Endodermal cell (in vitro differentiated cells): ENCODE measurements at places on chromosomes 16 and 17.

- no peak for DNase-seq
These were observed 245.9 kb downstream of the TOX3 start for GRCh38 chr16:52301026-52301425.

GRCh38 chr17:29368926-29369325 is 21.2 kb upstream of the TAOK1 start:
- peak; percentile 66 for DNase-seq

GRCh38 chr17:33668516-33668915 is 375.4 kb upstream of the ASIC2 start:
- DNase-seq, result peak; percentile 17

DNA sequence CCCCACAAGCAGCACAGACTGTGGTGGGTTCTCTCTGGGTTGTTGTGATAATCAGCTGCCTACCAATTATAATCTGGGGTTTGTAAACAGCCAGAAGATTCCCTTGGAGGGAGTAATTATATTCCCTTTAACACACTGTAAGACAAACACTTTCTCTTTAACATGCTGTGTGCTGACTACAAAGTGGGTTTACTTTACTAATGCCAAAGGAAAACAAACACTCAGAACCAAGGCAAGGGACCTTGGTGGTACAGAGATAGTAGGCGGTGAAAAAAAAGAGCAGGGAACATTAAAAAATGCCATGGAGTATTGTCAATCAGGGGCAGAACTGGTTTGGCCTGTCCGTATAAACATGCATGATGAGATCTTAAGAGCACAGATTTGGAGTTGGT is 3.0 kb upstream of the VAT1L start:
- DNase-seq, result no peak

DNA sequence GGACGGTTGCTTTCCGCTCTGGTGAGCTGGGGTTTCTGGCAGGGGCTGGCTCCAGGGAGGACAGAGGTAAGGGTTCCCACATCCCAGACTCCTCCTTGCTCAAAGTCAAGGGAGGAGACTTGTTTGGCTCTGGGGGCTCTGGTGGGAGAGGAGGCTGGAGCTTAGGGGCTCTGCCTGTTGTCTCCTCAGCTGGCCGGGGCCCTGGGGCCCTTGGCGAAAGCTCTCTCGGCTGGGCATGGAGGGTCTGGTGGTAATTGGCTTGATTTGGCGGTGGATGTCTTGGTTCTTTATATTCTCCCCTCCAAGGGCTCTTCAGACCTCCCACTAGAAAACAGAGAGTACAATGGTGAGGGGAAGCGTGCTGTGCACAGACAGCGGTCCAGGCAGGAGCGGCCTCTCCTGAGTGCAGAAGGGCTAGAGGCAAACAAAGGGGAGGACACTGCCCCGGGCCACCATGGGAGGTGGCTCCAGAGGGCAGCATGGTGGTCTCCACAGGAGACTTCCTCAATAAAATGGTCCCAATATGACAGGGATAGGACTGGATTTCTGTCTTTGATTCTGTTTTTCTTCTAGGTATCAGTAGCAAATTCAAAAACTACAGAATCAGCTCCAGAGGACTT is 5.7 kb upstream of the SPATA32 start:
- DNase-seq, result no peak

- no peak for DNase-seq
These were observed at the start of gene HOXB6 for GRCh38 chr17:48604770-48605329. Gene HOXB6, minus strand, starts transcription at chr17:48604986. Its CDS starts 6,836 bp downstream, at chr17:48598150.

GRCh38 chr17:58643147-58643546 is 48.7 kb downstream of the TEX14 start:
- DNase-seq, result no peak

DNA sequence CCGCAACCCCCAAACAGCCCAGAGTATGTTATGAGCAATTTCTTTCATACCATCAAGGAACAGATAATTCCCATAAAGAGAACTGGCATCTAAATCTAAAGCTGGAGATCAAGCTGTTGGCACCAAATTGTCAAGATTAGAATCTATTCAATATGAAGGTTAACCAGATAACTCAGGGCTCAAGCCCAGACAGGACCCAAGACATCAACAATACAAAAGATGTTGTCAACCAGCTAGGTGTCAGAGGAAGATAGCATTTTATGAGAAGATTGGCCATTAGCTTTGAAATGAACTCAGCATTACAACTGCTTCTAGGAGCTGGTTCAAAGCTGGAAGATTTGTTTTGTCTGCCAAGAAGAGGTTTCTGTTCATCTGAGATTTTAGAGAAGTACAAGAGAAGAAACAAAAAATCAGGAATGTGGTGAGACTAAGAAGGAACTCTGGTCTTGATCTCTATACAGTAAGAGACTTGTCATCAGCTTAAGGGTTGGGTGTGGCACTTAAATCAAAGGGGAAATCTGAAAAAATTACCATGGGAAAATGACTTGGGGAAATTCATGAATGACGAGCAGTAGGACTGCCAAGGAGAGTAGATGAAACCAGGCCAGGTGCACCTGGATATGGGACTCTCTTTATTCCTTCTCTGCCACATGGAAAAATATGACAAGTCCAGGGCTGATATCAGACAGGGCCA is 64.2 kb upstream of the COX10 start:
- DNase-seq, result peak; percentile 17

DNA sequence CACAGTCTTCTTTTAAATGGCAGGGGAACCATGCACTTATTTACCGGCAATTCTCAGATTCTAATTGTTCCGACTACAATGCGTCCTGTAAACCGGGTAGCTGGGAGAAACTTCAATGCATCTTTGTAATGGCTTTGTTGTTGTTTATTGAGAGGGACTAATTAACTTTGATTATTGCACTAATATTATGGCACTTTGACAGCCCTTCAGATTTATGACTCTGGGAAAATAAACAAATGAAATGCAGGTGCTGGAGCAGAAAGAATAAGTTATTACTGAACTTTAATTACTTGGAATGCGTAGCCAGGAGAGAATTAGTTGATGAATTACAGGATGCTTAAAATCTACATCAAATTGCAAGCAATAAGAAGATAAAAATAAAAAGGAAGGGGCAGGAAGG is 77.0 kb downstream of the WWOX start:
- no peak for DNase-seq

GRCh38 chr17:611202-611601 is 103.4 kb downstream of the VPS53 start:
- DNase-seq, result no peak

DNA sequence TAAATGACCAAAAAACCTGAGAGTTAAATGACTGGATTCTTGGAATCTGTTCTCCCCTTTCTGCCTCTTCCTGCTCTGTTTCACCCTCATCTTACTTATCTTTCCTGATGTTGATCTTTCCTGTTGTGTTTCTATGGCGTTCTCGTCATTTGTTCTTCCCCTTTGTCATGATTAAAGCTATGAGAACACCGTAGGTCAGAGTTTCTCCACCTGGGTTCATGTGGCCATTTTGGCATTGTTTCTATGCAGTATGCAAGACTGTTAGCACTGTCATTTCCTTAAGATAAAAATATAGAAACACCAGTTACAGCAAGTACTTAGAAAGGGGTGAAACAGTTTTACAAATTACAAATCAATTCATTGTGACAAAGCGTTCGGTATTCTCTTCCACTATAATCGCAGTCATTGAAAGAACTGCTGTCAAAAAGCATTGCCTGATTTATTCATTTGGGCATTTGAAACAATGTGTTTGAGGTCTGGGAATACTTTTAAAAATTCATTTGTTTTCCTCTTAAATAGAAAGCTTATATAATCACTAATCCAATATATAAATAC is 166.0 kb downstream of the PHKB start:
- DNase-seq, result no peak

DNA sequence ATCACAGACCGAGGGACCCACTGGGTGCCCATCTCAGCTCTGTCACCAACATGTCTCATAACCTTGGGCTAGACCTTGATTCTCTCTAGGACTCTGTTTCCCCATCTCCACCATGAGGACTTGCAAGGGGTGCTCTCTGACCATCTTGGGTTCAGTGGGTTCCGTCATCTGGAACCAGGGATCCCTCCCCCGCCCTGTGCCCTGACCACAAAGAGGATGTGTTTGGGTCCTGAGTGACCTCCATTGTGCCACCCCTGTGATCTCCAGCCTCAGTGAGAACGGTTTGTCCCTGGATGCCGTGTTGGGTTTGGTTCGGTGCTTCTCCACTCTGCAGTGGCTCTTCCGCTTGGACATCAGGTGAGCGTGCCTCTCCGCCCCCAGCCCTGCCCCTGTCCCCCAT is 49.1 kb upstream of the CPNE2 start:
- no peak for DNase-seq

GRCh38 chr17:72244494-72244893 is 123.7 kb downstream of the SOX9 start:
- DNase-seq, result no peak

DNA sequence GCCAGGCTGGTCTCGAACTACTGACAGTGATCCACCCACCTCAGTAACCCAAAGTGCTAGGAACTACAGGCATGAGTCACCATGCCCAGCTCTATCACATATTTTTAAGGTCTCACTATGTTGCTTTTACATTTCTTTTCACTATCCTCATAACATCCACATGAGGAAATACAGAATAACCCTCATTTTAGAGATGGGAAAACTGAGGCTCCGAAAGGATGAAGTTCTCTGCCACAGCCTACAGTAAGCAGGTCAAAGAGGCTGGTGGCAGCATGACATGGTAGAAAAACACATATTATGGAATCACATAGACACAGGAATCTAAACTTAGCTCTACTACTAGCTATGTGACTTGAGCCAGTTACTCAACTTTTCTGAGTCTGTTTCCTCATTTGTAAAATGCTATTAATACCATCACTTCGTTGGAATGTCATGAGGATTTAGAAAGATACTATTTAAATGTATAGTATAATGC is 32.2 kb downstream of the APPBP2 start:
- DNase-seq, result no peak

DNA sequence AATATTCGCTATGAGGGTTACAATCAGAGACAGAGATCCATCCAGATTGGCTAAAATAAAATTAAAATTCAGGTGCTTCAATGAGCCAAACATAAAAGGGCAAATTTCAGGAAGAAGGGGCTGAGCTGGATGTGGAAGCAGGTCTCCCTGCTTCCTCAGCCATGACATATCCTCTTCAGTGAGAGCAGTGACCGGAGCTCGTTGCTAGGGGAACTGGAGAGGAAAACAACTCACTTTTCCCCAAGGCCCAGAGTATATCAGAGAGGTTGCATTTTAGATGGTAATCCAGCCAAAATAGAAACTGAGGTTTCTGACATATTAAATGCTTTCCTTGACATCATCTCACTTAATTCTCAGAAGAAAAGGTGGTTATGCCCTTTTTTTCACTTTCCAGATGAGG is 503.5 kb downstream of the HS3ST4 start:
- no peak for DNase-seq

DNA sequence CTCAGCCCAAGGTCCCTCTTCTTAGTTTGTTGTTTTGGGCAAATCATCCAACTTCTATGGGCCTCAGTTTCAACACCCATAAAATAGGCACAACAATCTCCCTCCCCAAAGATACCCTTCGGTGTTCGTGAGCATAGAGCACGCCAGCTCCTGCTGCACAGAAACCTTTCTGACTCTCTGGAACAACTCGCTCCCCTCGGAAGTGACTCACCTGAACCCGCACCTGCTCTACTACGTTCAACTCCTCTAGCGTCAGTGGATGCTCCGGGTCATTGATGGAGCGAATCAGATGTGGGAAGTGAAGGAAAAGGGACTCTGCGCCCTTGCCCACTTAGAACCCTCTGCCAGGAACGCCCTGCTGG is 445 bp downstream of the CIAO2B start:
- no peak for DNase-seq

DNA sequence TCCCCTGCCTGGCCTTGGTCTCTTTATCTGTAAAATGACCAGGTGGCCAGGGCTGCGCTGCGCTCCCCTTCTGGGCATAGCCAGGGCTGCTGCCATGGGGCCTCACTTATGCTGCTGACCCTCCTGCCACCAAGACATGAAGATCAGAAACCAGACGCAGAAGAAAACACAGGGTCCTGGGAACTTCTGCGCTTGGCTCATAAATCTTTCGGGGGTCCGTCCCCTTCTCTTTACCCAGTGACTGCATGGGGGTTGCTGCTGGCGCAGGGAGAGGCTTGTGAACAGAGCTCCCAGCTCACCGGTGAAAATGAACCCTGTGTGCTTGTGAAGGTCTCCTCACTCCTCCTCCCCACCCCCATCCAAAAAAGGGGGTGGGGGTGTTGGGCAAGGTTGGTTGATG is 5.7 kb upstream of the FOXL1 start:
- DNase-seq, result no peak

GRCh38 chr17:43528319-43528987 is 17.7 kb downstream of the ETV4 start:
- no peak for DNase-seq

DNA sequence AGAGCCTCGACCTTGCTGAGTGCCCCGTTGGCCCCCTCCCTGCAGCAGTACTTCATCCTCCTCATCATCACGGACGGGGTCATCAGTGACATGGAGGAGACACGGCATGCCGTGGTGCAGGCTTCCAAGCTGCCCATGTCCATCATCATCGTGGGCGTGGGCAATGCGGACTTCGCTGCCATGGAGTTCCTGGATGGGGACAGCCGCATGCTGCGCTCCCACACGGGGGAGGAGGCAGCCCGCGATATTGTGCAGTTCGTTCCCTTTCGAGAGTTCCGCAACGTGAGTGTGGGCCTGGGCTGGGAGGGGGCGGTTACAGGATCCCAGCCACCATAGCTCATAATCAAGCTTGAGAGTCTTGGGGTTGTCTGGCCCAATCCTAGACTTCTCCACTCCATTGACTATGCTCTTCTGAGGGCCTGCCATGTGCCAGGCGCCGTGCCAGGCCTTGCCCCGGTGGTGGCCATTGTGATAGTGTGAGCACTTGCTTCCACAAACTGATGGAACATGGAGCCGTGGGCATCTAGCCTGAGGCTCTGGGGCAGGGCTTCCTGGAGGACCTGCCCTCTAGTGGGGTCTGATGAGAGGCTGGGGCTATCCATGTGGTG is 39.7 kb downstream of the PSME3IP1 start:
- no peak for DNase-seq

GRCh38 chr16:69064764-69065313 is 40.6 kb upstream of the HAS3 start:
- DNase-seq, result peak; percentile 59

- no peak for DNase-seq
These were observed 98.9 kb upstream of the DYNLRB2 start for GRCh38 chr16:80441935-80442334.

GRCh38 chr17:83081684-83082201 is 2.3 kb downstream of the METRNL start:
- DNase-seq, result no peak

- no peak for DNase-seq
These were observed 19.6 kb downstream of the MED13 start for GRCh38 chr17:62045517-62045916.

GRCh38 chr17:66855204-66855603 is 20.3 kb downstream of the CACNG5 start:
- DNase-seq, result peak; percentile 88

GRCh38 chr16:28112908-28113307 is 49.4 kb upstream of the GSG1L start:
- DNase-seq, result no peak

- peak; percentile 93 for DNase-seq
These were observed 979 bp downstream of the ABHD15 start for GRCh38 chr17:29565643-29566472.

DNA sequence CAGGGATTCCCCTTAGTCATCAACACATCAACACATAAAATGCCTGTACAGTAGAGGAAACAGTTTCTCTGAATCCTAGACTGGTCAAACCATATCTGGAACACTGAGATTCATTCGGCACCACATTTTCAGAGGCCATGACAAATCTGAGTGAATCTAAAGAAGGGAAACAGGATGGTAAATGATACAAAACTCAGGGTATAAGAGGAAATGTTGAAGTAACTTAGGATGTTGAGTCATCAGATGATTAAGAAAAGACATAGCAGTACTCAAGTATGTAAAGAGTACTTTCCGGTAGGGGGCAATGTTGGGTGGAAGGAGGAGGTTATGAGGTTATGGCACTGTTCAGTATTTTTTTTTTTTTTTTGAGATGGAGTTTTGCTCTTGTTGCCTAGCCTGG is 358.5 kb upstream of the PMFBP1 start:
- DNase-seq, result no peak
